ENCODE measurements at places on chromosomes 2 and 18.

DNA sequence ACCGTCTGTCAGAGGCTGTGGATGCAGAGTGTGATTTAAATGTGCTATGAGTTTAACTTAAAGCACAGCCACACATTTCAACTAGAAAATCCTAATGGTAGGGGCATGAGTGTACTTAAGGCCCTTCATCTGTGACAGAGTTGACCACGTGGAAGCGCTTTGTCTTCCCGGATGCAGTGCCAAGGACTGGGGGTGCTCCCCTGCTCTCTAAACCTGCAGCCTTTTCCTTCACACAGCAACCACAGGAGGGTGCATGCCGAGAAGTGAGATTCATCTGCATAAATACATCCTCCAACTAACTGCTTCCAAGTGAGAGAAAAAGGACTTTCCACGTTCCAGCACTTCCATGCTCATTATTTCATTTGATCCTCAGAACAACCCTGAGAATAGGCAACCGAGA, 149.6 kb downstream of the MYT1L start:
- DNase-seq, result no peak

DNA sequence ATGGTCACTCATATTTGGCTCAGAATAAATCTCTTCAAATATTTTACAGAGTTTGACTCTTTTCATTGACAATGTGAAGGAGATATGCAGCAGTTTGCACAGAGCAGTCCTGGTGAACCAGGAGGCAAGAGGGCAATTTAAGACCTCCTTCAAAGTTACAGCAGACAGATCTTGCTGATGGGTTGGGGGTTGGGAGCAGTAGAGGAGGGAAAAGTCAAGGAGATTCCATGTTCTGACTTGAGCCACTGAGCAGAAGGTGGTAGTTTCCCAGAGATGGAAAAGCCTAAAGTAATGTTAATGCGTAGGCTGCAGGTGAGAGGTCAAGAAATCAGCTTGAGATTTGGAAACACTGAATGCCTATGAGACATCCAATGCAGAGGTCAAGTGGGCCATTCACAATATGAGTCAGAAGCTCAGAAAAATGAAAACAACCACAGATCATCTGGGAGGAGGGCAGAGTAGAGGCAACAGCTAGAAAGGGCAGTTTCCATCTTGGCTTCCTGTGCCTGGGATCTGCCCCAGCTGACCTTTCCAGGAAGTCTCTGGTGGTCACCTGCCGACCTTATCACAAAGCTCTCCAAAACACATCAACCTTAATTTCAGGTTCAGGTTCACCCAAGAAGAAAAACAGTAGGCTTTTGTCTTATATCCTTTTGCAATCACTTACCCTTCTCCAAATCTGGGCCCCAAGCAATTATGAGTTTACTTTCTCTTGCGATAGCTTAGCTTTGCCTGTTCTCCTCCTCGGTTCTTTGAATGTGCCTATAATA, 197.5 kb upstream of the ARL4C start:
- DNase-seq, result no peak

GRCh38 chr2:233928594-233929351, 11.6 kb downstream of the TRPM8 start:
- DNase-seq, result peak; percentile 43

GRCh38 chr2:101698014-101698843, 722 bp downstream of the MAP4K4 start:
- peak; percentile 25 for DNase-seq

DNA sequence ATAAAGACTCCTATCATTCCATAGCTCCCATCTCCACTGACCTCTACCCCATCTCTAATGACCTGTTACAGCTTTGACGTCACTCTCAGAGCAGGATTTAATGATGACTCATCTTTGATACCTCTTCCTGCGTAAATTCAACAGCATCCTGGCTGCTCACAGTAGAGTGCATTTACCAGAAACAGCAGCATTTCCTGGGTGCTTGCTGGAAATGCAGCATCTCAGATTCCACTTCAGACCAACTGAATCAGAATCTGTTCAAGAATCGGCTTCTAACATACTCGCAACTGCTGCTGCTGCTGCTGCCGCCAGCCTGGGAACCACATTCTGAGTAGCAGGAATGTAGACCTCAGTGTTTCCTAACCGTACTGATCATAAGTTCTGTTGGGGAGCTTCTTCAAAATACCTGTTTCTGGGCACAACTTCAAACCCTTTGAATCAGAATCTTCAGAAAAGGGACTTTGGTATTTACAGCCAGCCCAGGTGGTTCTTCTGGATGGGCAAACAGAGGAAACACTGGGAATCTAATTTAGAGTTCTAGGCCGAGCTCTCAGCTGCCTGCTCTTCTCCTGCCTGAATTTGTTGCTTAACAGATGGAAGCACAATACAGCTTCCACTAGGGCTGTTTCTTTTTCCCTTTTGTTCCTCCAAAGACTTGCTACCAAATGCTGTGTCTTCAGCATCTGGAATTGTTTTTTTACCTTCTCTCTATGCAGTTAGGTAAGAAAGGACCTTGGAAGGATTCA, 241.4 kb downstream of the NCKAP5 start:
- DNase-seq, result no peak

GRCh38 chr2:192186806-192187205, 7.9 kb downstream of the TMEFF2 start:
- DNase-seq, result no peak

GRCh38 chr2:239644011-239644410, 243.2 kb upstream of the HDAC4 start:
- no peak for DNase-seq

DNA sequence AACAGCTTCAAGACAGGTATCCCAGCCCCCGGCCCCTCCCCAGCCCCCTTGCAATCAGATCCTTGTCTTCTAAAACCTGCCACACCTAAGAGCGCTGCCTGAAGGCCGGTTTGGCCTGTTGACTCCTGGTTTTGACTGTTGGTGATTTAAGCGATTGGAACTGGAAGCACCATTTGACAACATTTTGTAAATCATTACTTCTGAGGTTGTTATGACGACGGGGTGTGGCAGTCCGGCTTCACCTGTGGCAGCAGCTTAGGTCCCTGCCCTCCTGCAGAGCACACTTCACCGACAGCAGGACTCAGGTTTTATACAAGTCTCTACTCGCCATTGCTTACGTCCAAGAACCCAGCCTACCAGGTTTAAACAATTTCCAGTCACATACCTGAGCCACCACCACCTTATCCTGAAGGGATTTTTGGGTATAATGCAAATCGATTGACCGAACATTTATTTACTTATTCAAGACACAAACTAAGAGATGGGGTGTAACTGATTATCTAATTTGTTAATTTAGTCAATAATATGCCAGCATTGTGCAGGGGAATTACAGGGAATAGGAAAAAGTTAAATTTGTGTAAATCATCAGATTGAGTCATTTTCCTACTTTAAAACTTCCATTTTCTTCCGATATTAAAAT, 707 bp upstream of the DGUOK start:
- peak; percentile 23 for DNase-seq

DNA sequence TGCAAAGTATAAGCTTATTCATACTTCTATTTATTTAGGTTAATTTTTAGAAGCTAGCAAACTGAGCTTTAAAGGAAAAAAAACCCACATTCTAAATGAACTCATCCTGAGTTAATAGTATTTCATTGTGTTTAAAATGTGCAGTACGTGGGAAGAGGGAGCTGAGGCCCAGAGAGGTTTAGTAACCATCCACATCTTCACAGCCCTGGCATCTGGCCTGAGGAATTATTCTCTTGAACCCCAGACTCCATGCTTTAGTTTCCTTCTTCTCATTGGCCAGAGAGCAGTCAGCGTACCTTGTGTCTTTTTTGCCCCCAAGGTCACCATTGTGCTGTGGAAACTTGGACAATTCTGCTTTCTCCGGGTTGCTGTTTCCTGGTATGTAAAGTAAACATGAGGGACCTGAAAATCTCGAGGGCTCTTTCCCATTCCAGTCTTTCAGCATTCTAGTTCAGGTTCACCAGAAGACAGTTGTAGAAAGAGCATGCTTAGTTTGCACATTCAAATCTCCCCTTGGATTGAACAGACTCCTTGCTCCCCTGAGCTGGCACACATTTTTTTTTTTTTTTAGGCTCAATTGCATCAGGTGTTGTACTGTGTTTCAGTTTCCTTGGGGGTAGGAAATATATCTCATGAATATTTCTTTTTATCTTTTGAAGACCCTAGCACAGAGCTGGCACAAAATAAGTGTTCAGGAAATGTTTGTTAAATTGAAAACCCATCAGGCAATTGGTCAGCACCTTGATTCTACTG, 81.4 kb downstream of the MYCN start:
- no peak for DNase-seq

GRCh38 chr18:67232406-67232805, 284.1 kb downstream of the DSEL start:
- no peak for DNase-seq

DNA sequence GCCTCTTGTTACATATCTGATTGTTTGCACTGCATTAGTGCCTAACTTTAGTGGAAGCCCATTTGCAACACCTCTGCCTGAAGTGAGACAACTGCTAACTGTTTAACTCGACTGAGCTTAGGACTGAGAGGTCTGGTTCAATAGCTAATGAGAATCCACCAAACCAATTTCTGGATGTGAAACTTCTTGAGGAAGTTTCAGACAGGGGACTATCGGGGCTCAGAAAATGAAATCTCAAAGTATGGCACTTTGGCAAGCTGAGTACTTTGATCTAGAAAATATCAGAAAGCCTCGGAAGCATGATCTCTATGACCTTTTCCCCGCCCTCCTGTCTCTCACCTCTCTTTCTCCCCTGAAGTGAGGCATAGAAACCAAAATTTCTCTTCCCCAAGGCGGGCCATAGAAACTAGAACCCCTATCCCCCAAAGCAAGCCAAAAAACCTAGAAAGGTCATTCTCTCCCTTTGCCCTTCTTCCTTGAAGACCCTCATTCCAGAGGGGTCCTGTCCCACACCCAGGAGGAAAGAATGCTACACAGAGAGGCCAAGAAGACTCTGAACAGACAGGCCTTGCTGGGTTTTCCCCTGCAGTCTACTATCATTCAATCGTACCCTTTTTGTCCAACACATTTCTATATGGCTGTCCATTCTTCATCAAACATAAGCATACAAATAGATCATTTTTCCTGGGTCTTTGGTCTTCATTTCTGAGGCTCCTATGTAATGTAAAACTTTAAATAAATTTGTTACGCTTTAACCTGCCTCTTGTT, 69.6 kb upstream of the CREB1 start:
- DNase-seq, result no peak

GRCh38 chr2:151287513-151288250, 1.8 kb downstream of the NMI start:
- DNase-seq, result no peak

- no peak for DNase-seq
Measured at GRCh38 chr2:8647462-8647857, 34.4 kb upstream of the ID2 start.

DNA sequence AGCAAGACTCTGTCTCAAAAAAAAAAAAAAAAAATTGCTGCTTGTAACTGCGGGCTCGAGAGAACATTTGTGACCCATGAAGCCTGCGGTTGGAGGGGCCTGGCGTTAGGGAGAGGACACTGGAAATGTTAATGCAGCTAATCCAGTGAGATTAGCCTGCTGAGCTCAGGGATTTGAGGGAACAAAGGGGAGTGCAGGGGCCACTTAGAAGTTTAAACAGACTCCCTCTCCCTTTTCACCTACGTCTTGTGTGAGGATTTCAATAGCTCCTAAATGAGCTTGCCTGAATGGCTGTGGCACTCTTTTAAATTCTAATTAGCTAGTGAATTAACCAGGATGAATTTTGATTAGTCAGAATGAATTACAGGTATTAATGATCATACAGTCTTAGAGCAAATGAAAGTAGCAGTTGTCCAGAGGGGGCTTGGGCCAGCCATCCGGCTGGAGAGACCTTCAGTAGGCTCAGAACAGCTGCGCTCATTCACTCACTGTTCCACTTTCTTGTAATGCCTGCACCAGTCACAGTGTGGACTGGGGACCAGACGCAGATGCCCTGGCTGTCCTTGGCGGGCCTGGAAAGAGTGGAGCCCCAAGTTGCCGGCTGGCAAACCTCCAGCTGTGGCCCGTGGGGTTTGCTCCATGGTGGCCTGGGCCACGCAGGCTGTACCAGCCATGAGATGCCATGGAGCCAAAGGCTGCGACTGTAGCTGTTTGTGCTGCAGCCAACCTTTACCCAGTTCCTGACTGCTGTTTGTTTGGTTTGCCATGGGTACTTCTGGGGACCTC, 20.8 kb downstream of the LDLRAD4 start:
- no peak for DNase-seq

- no peak for DNase-seq
Measured at GRCh38 chr2:214742119-214742518, 67.4 kb downstream of the BARD1 start.

GRCh38 chr2:240514631-240515030, 43.2 kb downstream of the ANKMY1 start:
- no peak for DNase-seq

GRCh38 chr2:9401646-9402371, 21.5 kb downstream of the ITGB1BP1 start:
- no peak for DNase-seq

- no peak for DNase-seq
Measured at GRCh38 chr2:96839875-96840850, 3.7 kb downstream of the ANKRD23 start.

DNA sequence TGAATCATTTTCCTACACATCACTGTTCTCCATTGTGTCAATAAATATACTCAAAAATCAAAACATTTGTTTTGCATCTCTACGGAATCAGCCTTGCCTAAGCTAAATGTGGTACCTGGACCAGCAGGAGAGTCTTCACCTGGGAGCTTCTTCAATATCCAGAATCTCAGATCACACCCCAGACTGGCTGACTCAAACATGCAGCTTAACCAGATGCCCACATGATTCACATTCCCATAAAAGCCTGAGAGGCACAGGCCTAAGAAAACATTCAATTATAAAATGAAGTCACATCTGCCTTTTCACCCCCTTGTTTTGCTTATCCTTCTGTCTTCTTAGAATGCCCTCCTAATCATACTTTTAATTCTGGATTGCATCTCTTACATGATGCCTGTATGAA, 1045.5 kb upstream of the NXPH2 start:
- DNase-seq, result no peak

- DNase-seq, result no peak
Measured at GRCh38 chr2:232457121-232458011, 1.4 kb downstream of the ALPI start.

DNA sequence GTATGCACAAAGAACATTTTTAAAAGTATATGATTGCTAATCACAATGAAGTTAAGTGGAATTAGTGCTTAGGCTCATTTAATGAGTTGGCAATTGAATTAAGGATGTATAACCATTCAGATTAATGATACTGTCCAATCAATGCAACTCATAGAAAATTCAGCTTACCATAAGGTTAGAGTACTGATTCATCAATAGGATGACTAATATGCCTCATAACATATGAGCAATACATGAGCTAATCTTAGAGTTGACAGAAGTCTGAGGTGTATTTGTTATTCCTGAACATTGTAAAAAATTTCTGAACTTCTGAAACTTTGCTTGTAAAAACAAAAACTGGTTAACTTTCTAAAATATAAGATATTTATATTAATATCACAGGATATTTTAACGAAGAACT, 118.3 kb upstream of the NETO1 start:
- DNase-seq, result no peak

- no peak for DNase-seq
Measured at GRCh38 chr2:212538305-212539071, at the start of gene ERBB4. Gene ERBB4, minus strand, starts transcription at chr2:212538802. Its CDS starts 272 bp downstream, at chr2:212538530.

DNA sequence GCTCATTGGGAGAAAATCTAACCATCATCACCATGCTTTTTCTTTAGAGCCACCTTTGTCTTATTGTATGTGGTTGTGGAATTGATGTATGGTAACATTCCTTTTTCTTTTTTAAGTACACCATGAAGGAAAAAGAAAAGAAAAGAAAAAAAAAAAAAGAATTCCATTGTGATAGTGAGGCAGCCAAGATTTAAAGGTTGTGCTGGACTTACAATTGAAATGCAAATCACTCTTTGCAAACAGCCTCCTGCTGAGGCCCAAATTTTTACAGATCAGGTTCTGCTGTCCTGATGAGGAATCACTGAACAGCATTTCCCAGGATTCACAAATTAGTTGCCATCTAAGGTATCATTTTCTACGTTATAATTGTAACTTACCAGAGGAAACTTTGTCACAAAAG, 1101.0 kb upstream of the FANCL start:
- DNase-seq, result no peak
